ENCODE measurements at places on chromosomes 2 and 18. TPM values are rescaled to one million over a fixed set of nuclear protein-coding genes. Genes with fewer than 3 reads are reported as not detected.

DNA sequence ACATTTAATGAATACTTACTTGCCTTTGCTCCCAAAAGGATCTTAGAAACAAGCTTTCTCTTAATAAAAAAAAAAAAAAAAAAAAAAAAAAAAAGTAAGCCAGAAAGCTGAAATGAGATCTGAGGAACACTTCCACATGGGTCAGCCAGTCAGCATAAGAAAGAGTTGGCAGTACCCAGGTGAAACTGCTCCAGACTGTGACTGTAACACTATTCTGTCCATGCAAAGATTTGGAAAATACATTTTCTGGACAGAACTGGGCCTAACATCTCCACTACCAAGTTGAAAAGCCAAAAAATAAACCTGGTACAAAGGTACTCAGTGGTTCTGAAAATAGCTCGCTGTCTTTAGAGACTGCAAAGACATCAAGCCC is 135.7 kb downstream of the THADA start:
- DNase-seq = no peak

GRCh38 chr2:224264259-224264658 is 137.6 kb downstream of the FAM124B start:
- no peak for DNase-seq

- DNase-seq = peak; percentile 74
Observed at GRCh38 chr2:150610670-150611279, 123.3 kb upstream of the RND3 start.

The ATP6V1B1 gene
- not detected for total RNA-seq

The HOXD3 gene
- total RNA-seq = 0.30 TPM

The TACR1 gene
- total RNA-seq = 0.25 TPM

The WNT10A gene
- 0.30 TPM for total RNA-seq

The ALPG gene
- not detected for total RNA-seq

Measured in M059J (cell line).